ENCODE measurements at places on chromosomes 5 and 9. TPM values are rescaled to one million over a fixed set of nuclear protein-coding genes. Genes with fewer than 3 reads are reported as not detected.

Gene PLAC8L1
- total RNA-seq, result not detected

Gene MYOZ3
- total RNA-seq, result 0.43 TPM

GRCh38 chr5:179125789-179126505 is 65.8 kb downstream of the ZNF354C start:
- H3K4me1 ChIP-seq, result no peaks in the 10 kb centered on the region
- no peaks in the 10 kb centered on the region for H3K36me3 ChIP-seq
- H3K4me3 ChIP-seq, result no peak overlapping the region
- no peak for DNase-seq

GRCh38 chr5:151204051-151204450 is 19.8 kb downstream of the CCDC69 start:
- H3K36me3 ChIP-seq, result no peaks in the 10 kb centered on the region
- no peak overlapping the region for H3K4me3 ChIP-seq
- DNase-seq, result no peak
- peaks cover 4% of the 10 kb centered on the region for H3K4me1 ChIP-seq
- no peak overlapping the region for H3K27ac ChIP-seq

DNA sequence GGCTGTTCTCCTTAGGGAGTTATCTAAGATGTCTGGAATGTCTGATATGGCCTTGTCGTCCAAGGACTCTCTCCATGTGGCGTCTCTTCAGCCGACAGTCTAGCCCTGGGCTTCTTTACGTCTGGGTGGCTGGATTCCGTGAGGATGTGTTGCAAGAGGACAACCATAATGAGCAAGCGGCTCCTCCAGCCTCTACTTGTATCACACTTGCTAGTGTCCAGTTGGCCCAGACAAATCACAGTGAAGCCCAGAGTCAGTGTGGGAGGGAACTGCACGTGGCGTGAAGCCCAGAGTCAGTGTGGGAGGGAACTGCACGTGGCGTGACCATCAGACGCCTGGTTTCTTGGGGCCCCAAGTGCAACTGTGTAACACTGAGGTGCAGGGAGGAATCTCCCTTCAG is 61.1 kb downstream of the COL23A1 start:
- H3K36me3 ChIP-seq, result no peaks in the 10 kb centered on the region
- H3K27me3 ChIP-seq, result no peaks in the 10 kb centered on the region
- no peak overlapping the region for H3K4me3 ChIP-seq
- H3K4me1 ChIP-seq, result peaks cover 21% of the 10 kb centered on the region
- DNase-seq, result no peak
- H3K27ac ChIP-seq, result no peak overlapping the region

GRCh38 chr5:177087398-177088005 is 787 bp downstream of the FGFR4 start:
- H3K27ac ChIP-seq, result no peak overlapping the region
- H3K27me3 ChIP-seq, result peaks cover 8% of the 10 kb centered on the region
- peak overlapping the region; percentile 70 for H3K4me3 ChIP-seq

Gene SLC36A2
- not detected for total RNA-seq

DNA sequence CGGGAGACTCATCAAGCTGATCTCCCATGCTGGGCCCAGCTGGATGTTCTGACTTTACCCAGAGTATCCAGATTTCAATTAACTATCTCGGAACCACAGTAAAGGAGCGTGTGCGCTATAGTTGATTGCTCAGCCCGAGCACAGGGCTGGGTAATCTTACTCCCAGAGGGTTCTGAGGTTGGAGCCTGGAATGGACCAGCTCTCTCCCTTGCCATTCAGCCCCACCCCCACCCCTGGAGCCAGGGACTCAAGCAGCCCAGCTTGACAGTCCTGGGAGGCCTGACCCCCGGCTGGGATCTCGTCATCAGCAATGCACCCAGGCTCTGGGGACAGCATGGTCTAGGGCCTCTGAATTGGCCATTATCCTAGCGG is 23.7 kb upstream of the PTGES start:
- H3K4me3 ChIP-seq, result no peak overlapping the region
- H3K36me3 ChIP-seq, result no peaks in the 10 kb centered on the region
- peaks cover 9% of the 10 kb centered on the region for H3K4me1 ChIP-seq
- H3K27me3 ChIP-seq, result no peaks in the 10 kb centered on the region

Gene DMRTA1
- total RNA-seq, result 21.3 TPM

DNA sequence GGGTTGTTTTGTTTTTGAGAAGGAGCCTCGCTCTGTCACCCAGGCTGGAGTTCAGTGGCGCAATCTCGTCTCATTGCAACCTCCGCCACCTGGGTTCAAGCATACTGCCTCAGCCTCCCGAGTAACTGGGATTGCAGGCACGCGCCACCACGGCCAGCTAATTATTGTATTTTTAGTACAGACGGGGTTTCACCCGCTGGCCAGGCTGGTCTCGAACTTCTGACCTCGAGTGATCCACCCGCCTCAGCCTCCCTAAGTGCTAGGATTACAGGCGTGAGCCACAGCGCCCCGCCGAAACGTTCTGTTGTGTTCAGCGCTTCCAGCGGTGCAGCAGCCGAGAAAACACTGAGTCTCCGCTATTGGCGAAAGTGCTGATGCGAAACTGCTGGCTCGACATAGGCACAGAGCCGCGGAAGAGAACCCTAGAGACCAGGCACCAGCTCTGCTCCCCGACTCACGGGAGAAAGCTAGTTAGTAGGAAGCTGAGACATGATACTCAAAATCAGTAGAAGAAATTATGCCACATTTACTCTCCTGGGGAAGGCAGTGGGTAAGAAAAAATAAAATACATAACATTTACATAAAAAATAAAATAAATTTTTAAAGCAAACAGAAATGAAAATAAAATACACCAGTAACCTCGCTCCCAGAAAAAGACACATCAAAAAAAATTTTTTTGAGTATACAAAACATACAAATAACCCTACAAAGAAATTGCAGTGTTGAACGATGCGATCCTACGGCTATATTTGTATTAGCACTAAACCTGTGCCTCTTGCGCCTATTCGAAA is 31.6 kb downstream of the ANXA2R start:
- no peaks in the 10 kb centered on the region for H3K4me1 ChIP-seq
- peaks cover 88% of the 10 kb centered on the region for H3K27me3 ChIP-seq
- H3K4me3 ChIP-seq, result peak overlapping the region; percentile 41
- peak; percentile 93 for DNase-seq

DNA sequence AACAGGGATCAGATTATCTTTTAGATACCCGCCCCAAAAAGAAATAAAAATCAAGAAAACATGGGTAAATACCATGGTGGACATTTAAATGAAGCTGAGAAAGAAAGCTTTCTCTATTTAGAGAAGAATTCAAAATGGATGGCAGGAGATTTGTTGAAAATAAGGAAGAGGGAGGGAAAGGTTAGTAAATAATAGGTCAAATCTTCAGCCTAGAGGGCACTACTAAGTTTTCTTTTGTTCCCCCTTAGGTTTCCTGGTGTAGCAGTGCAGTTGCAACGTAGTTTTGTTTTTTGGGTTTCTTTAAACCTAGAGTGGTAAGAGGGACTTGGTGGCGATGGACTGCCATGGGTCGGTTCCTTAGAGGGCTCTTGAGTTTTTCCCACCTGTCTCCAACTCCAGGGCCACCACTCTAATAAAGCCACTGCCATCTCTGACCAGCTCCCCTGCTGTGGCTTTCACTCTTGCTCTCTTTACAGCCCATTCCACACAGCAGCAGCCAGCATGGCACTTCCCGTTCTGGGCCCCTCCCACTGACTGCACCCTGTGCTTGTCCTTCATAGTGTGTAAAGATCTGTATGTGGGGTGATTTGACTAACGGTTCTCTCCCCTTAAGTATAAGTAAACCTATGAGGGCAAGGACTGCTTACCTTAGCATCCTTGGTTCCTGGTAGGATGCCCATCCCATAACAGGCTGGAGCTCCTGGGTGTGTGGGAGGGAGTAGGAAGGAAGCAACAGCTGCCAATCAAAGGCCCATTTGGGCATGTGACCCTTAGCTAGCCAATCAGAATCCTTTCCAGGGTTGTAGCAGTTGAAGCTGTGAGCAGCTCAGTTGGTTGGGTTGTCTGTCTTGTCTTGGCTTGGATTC is 118.3 kb downstream of the SLC1A3 start:
- H3K27me3 ChIP-seq, result no peaks in the 10 kb centered on the region
- no peak overlapping the region for H3K4me3 ChIP-seq
- no peak overlapping the region for H3K27ac ChIP-seq
- H3K4me1 ChIP-seq, result no peaks in the 10 kb centered on the region

Gene PAEP
- not detected for total RNA-seq

GRCh38 chr5:176173647-176174046 is 64.6 kb upstream of the SIMC1 start:
- H3K4me3 ChIP-seq, result no peak overlapping the region
- no peak overlapping the region for H3K27ac ChIP-seq
- H3K27me3 ChIP-seq, result peaks cover 12% of the 10 kb centered on the region
- H3K4me1 ChIP-seq, result peaks cover 11% of the 10 kb centered on the region
- no peaks in the 10 kb centered on the region for H3K36me3 ChIP-seq

DNA sequence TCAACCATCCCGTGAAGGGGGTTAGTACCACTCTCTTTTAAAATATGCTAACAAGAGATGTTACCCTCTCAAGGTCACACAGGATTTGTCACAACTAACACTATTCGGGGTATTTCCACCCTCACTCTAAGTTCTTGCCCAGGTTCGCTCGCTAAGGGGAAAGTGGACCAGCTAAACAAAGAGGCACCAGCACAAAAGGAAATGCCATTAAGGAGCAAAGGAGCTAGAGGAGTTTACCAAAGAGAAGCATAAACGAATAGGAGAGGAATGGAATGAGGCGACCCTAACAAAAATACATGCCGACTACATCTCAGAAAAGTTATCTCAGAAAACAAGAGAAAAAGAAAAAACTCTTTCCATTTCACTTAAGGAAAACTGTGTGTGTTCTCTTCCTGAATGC is 170.9 kb downstream of the DCP2 start:
- peak; percentile 5 for DNase-seq
- H3K27ac ChIP-seq, result no peak overlapping the region
- no peak overlapping the region for H3K4me3 ChIP-seq
- peaks cover 7% of the 10 kb centered on the region for H3K4me1 ChIP-seq

GRCh38 chr5:176723440-176723839 is 76.2 kb downstream of the TSPAN17 start:
- no peak overlapping the region for H3K27ac ChIP-seq
- no peak for DNase-seq
- H3K4me3 ChIP-seq, result no peak overlapping the region
- peaks cover 43% of the 10 kb centered on the region for H3K4me1 ChIP-seq
- H3K27me3 ChIP-seq, result no peaks in the 10 kb centered on the region

DNA sequence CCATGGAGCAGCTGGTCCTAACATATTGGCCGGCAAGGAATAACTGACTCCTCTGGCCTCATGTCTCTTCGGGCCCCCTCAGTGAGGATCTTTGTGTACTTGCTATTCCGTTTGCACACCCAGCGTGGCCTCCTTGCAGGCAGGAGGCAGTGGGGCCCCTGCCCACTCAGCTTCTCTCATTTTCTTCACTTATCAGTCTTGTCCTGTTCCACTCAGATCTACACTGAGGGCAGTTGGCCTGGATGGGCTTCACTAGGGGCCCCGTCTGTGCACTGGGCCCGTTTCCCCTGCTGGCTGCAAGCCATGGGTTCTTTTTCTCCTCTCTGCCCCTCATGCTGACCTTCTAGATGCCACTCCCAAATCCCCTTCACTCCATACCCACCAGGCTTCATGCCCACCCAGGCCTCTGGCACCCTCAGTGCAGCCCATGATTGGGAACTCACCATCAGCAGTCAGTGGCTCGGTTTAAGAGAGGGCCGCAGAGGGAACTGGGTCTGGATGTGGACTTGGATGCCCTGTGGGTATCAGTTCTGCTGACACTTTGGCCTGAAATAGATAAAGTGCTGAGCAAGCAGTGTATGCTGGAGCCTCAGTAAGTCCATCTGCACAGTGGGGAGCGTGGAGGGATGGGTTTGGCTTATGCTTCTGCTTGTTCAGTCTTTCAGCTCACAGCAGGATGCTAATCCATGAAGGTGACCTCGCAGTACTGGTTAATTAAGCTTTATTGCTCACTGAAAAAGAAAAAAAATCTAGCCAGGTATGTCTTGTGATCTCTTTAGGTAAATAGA is 57.9 kb downstream of the ERBIN start:
- no peaks in the 10 kb centered on the region for H3K36me3 ChIP-seq
- H3K27ac ChIP-seq, result no peak overlapping the region
- H3K4me3 ChIP-seq, result no peak overlapping the region
- DNase-seq, result peak; percentile 19

- DNase-seq, result no peak
- no peak overlapping the region for H3K4me3 ChIP-seq
Measured at GRCh38 chr5:142660731-142661130, 25.2 kb downstream of the FGF1 start.

Gene TTC33
- total RNA-seq, result 52.5 TPM

All from neural progenitor cell (in vitro differentiated cells).